Ascending aorta (tissue), 2 donors: ENCODE measurements at places on chromosomes 7 and 10. TPM values are rescaled to one million over a fixed set of nuclear protein-coding genes. Genes with fewer than 3 reads are reported as not detected.

Gene RGR
- not detected for total RNA-seq

Gene ASAH2
- total RNA-seq, result 0.21 TPM

Gene SNCG
- total RNA-seq, result 250 TPM

Gene NME8
- 0.96 TPM for total RNA-seq

Gene GIMAP8
- total RNA-seq, result 28.3 TPM

Gene MRLN
- total RNA-seq, result not detected

DNA sequence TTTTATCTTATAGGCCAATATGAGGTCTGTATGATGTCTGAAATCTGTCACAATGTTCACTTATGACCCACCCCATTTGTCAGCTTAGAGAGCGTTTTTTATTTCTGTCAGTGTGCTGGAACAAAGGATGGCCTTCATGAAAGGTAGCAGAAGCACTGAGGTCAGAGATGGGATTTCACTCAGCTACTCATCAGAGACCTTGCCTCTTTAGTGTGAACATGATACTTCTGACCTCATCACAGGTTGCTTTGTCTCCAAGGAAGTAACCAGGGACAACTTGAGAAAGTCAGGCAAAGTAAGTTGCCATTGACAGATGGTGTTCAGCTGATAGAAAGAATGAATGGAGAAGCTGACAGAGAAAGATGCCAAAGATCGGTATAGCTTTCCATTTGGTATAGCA is 16.3 kb downstream of the YAE1 start:
- H3K36me3 ChIP-seq, result no peaks in the 10 kb centered on the region
- H3K4me3 ChIP-seq, result no peak overlapping the region
- no peak overlapping the region for H3K27ac ChIP-seq
- no peak for DNase-seq
- no peaks in the 10 kb centered on the region for H3K27me3 ChIP-seq
- H3K4me1 ChIP-seq, result no peaks in the 10 kb centered on the region

DNA sequence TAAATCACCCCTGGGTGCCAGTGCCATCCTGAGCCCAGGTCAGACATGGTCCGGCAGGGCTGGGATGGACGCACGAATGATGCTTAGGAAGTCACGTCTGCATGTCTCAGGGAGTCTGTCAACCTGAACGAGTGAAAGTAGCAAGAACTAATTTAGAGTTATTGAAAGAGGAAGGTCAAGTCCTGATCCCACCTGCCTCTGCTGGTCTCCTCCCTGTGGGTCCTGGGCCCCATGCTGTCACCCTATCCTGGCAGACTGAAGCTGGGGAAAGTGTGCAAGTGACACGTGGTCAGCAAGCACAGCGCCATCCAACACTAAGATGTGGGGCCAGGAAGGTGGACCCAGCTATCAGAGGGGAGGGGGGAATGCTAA is 26.1 kb upstream of the GRID1 start:
- no peak overlapping the region for H3K27ac ChIP-seq
- DNase-seq, result no peak
- no peak overlapping the region for H3K4me3 ChIP-seq
- no peaks in the 10 kb centered on the region for H3K4me1 ChIP-seq
- peaks cover 11% of the 10 kb centered on the region for H3K27me3 ChIP-seq
- no peaks in the 10 kb centered on the region for H3K36me3 ChIP-seq

- DNase-seq, result no peak
- H3K4me3 ChIP-seq, result no peak overlapping the region
- no peaks in the 10 kb centered on the region for H3K27me3 ChIP-seq
- no peak overlapping the region for H3K27ac ChIP-seq
- H3K4me1 ChIP-seq, result peaks cover 2% of the 10 kb centered on the region
Measured at GRCh38 chr7:133255486-133255885, 2.6 kb downstream of the EXOC4 start.

- no peaks in the 10 kb centered on the region for H3K4me1 ChIP-seq
- DNase-seq, result no peak
- no peaks in the 10 kb centered on the region for H3K36me3 ChIP-seq
- no peak overlapping the region for H3K27ac ChIP-seq
Measured at GRCh38 chr7:92854501-92855238, 18.3 kb upstream of the CDK6 start.

DNA sequence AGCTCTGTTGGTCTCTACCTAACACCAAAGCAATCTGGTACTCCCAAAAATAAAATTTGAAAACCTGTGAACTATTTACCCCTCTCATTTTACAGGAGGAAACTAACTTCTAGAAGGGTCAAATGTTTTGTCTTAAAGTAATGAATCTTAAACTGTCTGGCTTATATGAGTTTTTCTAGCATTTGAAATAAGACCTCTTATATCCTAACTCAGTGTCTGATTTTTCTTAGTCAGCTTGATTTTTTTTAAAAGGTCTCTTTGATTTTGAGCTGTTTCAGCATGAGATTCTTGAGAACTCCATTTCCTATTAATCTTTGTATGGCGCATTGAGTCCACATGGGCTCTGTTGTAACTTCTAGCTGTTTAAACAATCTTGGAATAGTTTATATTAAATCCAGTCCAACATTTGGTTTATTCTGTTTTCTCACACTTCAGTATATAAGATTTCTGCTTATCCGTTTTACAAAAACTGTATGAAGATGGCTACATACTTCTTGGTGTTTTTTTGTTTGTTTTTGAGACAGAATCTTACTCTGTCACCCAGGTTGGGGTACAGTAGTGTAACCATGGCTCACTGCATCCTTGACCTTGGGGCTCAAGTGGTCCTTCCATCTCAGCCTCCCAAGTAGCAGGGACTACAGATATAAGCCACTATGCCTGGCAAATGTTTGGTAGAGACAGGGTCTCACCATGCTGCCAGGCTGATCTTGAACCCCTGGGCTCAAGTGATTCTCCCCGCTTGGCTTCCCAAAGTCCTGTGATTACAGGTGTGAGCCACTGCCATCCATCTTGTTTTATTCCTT is 91.1 kb downstream of the PPP1R9A start:
- no peak for DNase-seq
- no peaks in the 10 kb centered on the region for H3K4me1 ChIP-seq
- no peak overlapping the region for H3K27ac ChIP-seq
- no peak overlapping the region for H3K4me3 ChIP-seq
- no peaks in the 10 kb centered on the region for H3K27me3 ChIP-seq

DNA sequence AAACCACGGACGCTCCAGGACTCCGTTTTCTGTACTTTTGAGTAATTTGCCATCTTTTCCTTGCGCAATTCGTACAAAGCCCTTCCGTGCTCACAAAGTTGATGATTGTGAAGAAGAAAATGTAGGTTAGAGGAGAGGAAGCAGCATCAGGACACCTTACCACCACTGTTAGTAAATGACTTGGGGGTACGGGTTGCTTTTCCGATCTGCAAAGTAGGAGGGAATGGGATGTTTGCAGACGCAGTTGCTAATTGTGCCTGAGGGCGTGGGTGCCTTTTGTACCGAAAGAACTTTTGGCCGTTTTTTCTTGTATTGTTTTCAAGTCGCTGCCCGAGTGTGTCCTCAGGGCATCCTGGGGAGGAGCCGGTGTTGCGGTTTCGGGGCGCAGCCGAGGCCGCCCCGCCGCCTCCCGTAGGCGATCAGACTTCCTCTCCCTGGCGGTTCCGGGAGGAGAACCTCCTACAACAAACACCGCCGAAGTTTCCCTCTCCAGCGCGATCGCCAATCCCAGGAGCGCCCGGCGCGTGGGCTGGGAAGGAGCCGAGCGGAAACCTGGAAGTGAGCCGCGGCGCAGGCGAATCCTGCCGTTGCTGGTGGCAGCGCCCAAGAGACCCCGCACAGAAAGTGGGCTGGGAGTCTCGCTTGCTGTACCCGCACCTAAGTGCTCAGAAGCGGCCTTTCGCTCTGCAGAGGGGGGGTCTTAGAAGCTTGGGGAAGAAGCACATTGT is 1.0 kb downstream of the PRR15 start:
- H3K27ac ChIP-seq, result peak overlapping the region; percentile 31
- peak; percentile 77 for DNase-seq
- peak overlapping the region; percentile 77 for H3K4me3 ChIP-seq
